Smooth muscle cell of the coronary artery (primary cell): ENCODE measurements at places on chromosomes 5 and 9. TPM values are rescaled to one million over a fixed set of nuclear protein-coding genes. Genes with fewer than 3 reads are reported as not detected.

Gene CCDC192
- not detected in 2 replicates for total RNA-seq

Gene RCL1
- total RNA-seq: 7.1 and 16.7 TPM in 2 replicates

Gene ARHGEF28
- 4.3 and 26.2 TPM in 2 replicates for total RNA-seq

Gene DNAJC25
- total RNA-seq: 1.9 and 4.9 TPM in 2 replicates

Gene SH3GL2
- not detected in 2 replicates for total RNA-seq

Gene SLF1
- 4.0 and 4.1 TPM in 2 replicates for total RNA-seq

Gene PCDHB7
- total RNA-seq: 0.30 and 0.47 TPM in 2 replicates

Gene CDC25C
- 2.3 TPM in 1 of 2 replicates, not detected in the other for total RNA-seq

Gene SLC6A7
- total RNA-seq: not detected in 2 replicates

Gene ARL15
- 21.3 and 22.5 TPM in 2 replicates for total RNA-seq

Gene PCDHB4
- total RNA-seq: 0.08 and 0.23 TPM in 2 replicates

Gene DNLZ
- 5.0 and 10.4 TPM in 2 replicates for total RNA-seq

Gene TLE4
- 4.3 and 18.6 TPM in 2 replicates for total RNA-seq

Gene CCL27
- 0.47 TPM in 1 of 2 replicates, not detected in the other for total RNA-seq

Gene CRB2
- total RNA-seq: not detected in 2 replicates

Gene IFNK
- total RNA-seq: not detected in 2 replicates

Gene PCDHGB5
- 11.5 and 16.9 TPM in 2 replicates for total RNA-seq

Gene GPX8
- total RNA-seq: 48.9 and 81.6 TPM in 2 replicates

Gene ENTREP1
- under 0.01 and 0.23 TPM in 2 replicates for total RNA-seq

Gene NREP
- total RNA-seq: 36.0 and 39.4 TPM in 2 replicates

Gene C7
- 15.8 and 132 TPM in 2 replicates for total RNA-seq

Gene SLC45A2
- 0.35 TPM in 1 of 2 replicates, not detected in the other for total RNA-seq

Gene PCDHGA12
- total RNA-seq: 5.8 and 9.9 TPM in 2 replicates

Gene ADAMTSL1
- 14.5 and 51.2 TPM in 2 replicates for total RNA-seq

Gene SLC6A18
- not detected in 2 replicates for total RNA-seq

Gene SUSD3
- 0.12 and 0.23 TPM in 2 replicates for total RNA-seq

Gene SLC36A2
- 0.12 TPM in 1 of 2 replicates, not detected in the other for total RNA-seq

Gene C9orf43
- 0.12 and 0.15 TPM in 2 replicates for total RNA-seq

Gene FOXD4L3
- 0.08 TPM in 1 of 2 replicates, not detected in the other for total RNA-seq

Gene TAS2R1
- total RNA-seq: not detected in 2 replicates

Gene TAF11L5
- total RNA-seq: not detected in 2 replicates

Gene SIT1
- total RNA-seq: 0.12 and 0.15 TPM in 2 replicates

Gene STXBP1
- total RNA-seq: 10.8 and 22.6 TPM in 2 replicates

Gene AFAP1L1
- total RNA-seq: 5.6 and 7.4 TPM in 2 replicates

Gene LCN2
- total RNA-seq: not detected in 2 replicates

Gene TRIM32
- 19.1 and 20.2 TPM in 2 replicates for total RNA-seq

Gene SOX30
- total RNA-seq: not detected in 2 replicates

Gene IL4
- not detected in 2 replicates for total RNA-seq

Gene MELK
- 1.8 and 12.3 TPM in 2 replicates for total RNA-seq

Gene ADAMTS2
- 67.2 and 67.6 TPM in 2 replicates for total RNA-seq

Gene IL5
- total RNA-seq: not detected in 2 replicates

Gene CCNB1
- total RNA-seq: 10.5 and 38.6 TPM in 2 replicates

Gene ANAPC2
- total RNA-seq: 20.3 and 24.0 TPM in 2 replicates

Gene EGFLAM
- 2.1 and 3.5 TPM in 2 replicates for total RNA-seq

Gene SKP2
- total RNA-seq: 10.2 and 16.1 TPM in 2 replicates

Gene CAMK4
- total RNA-seq: 0.70 and 1.7 TPM in 2 replicates

Gene FGD3
- total RNA-seq: not detected in 2 replicates
